SK-N-SH (cell line): ENCODE measurements at places on chromosomes 6 and 20.

DNA sequence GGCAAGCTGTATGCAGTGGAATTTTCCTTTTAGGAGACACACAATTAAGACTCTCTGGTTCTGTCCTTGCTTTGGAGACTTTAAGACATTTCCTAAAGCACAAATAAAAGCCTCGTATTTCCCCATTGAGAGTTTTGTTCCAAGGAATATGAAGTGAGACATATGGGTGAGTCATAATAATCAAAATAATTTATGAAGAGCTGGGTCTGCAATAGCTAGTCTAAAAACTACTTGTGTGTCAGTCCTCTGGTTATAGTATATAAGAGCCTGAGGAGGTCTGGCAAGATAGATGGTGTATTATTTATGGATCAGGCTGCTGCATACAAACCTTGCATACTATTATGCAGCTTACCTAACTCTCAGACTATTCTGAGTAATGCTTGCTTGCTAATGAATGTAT is 142.6 kb downstream of the ADGRG6 start:
- no peak for DNase-seq

- no peak for DNase-seq
These were observed 313.0 kb upstream of the IRAK1BP1 start for GRCh38 chr6:78554341-78554740.

- peak; percentile 81 for DNase-seq
These were observed 156.9 kb downstream of the VEGFA start for GRCh38 chr6:43926634-43927531.

DNA sequence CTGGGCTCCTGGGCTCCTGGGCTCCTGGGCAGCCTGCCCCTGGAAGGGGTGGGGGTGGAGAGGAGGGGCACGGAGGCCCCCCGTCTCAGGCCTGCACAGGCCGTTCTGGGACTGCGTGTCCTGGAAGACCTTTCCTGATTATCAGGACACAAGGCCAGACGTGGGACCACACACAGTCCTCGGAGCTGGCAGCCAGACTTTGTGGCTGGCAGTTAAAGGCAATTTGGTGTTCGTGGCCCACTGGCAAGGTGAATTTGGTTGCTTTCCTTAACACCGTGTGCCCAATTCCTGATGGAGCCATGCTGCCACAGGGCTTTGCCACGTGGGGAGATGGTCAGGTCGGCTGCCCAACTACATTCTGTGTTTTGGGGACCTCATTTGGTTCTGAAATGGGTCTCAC is 113.5 kb downstream of the SMOC2 start:
- no peak for DNase-seq

DNA sequence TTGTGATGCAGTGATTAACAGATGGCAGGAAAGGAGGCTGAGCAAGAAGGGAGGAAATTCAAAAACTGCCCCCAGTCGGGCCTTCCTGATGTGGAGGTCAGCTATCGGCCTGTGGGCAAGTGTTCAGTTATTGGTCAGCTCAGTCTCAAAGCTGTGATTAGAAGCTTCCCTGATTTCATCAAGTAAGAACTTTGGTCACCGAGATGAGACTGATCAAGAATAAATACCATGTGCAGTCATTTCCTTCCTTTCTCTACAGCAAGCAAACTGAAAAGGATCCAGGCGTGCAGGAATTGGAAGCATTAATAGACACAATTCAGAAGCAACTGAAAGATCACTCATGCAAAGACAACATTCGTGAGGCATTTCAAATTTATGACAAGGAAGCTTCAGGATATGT is 69.7 kb downstream of the EFHC1 start:
- DNase-seq = no peak

DNA sequence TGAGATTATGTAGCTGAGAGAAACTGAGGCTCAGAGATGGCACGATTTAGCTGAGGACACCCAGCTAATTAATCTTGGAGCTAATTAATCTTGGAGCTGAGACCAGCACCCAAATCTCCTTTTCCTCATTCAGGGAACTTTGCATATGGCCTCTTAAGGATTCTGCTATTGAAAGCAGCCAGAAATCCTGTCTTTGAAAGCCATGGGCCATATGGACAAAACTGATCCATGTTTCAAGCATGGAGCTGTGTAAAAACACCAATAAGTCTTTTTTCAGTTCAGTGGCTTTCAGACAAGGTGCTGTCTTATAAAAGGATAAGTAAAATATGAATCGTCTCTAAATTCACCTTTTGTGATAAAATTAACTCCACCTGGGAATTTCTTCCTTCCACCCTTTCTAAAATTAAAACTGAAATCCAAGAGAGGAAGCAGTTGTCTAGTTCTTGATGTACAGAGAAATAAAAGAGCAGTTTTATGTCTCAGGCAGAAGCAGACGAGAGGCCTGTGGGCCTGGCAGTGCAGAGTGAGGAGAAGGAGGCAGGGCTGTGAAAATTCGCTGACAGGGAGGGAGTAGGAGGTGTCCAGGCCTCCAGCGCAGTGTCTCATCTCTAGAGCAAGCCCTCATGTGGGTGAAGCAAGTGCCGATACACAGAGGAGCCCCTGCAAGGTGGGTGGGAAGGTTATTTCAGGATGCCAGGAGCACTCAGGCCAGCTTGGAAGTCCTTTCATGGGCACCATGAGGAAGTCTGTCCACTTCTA is 266.9 kb downstream of the UST start:
- DNase-seq = no peak

DNA sequence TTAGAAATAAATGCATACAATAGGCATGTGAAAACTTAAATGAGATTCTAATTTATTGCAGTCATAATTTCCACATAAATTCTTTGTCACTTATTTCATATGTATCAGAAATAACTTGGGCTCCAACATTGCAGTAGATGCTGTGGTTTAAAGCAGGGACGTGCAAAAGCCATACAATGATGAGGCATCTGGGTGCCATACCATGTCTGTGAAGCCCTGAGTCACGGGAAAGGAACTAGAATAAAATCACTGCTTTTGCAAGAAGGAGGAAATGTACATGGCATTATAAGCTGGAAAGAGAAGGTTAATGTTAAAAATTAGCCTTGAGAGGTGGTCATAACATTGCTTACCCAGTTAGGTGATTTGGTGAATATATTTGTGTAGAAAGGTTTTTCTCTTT is 180.4 kb downstream of the SASH1 start:
- no peak for DNase-seq

DNA sequence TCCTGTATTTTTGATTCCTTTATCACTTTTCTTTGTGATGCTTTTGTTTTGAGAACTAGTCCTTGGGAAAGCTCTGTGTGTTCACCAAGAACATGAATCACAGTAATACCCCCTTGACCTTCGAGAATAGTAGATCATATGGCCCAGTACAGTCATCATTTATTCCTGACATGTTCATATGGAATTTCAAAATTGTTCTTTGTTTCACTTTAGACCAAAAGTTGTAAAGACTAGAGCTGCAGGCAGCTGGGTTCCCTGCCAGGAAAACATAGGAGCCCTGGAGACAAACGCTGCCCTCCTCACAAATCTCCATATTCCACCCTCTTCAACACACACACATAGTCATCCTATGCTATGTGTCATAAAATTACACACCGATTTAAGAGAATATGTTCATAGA is 621.2 kb upstream of the EYS start:
- DNase-seq = no peak
